ENCODE measurements at places on chromosomes 12 and 14.
A peak's percentile ranks its signal among the peaks of the same experiment; 100 is the strongest.

- DNase-seq: peak; percentile 59
Observed at GRCh38 chr14:66015071-66015780, 470.9 kb upstream of the CCDC196 start.

DNA sequence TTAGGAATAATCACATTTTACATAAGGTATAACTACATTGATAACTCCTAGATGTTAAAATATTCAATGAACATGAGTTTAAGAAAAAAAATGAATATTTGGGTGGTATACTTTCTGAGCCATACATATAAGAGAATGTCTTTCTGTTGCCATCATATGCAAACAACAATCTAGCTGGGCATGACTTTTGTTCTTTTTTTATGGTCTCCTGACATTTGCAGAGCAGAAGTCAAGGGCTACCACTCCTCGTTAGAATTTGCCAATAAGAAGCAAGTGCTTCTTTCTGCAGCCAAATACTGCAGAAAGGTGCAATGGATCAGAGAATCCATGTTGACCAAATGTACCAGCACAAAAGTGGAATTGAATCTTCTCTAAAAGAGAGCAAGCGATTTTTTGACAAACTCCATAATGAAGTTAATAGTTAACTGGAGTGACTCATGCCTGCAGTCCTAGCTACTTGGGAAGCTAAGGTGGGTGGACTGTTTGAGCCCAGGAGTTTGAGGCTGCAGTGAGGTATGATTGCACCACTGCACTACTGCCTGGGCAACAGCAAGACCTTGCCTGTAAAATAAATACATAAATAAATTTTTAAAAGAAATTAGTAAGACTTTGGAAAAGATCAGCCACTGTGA is 25.5 kb upstream of the CCDC91 start:
- DNase-seq: no peak

GRCh38 chr12:41045509-41045908 is 142.6 kb upstream of the PDZRN4 start:
- no peak for DNase-seq

DNA sequence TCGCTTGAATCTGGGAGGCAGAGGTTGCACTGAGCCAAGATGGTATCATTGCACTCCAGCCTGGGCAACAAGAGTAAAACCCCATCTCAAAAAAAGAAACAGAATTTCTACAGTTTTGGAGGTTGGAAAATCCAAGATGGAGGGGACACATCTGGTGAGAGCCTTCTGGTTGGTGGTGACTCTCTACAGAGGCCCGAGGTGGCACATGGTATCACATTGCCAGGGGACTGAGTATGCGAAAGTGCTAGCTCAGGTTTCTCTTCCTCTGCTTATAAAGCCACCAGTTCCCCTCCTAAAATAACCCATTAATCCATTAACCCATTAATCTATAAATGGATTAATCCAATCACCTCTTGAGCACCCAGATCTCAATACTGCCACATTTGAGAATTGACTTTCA is 70.8 kb upstream of the DACT1 start:
- DNase-seq: no peak

GRCh38 chr12:121295116-121295745 is 1.3 kb downstream of the CAMKK2 start:
- no peak for DNase-seq

DNA sequence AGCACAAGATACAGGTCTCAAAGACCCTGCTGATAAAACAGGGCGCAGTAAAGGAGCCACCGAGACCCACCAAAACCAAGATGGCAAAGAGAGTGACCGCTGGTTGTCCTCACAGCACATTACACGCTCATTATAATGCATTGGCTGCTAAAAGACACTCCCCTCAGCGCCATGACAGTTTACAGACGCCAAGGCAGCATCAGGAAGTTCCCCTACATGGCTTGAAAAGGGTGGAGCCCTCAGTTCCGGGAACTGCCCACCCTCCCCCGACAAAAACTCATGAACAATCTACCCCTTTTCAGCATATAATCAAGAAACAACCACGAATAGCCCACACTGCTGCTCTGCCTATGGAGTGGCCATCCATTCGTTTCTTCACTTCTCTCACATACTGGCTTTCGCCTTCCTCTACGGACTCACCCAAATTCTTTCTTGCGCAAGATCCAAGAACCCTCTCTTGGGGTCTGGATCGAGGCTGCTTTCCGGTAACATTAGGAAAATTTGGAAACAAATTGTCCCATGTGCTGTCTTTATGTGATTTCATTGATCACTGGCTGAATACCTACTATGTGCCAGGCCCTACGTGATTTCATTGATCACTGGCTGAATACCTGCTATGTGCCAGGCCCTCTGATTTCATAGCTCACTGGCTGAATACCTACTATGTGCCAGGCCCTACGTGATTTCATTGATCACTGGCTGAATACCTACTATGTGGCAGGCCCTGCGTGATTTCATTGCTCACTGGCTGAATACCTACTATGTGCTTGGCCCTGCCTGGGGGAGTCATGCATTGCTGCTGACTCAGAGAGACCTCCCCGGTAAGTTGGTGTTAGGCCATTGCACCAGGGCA is 126.4 kb downstream of the PIWIL1 start:
- DNase-seq: no peak

DNA sequence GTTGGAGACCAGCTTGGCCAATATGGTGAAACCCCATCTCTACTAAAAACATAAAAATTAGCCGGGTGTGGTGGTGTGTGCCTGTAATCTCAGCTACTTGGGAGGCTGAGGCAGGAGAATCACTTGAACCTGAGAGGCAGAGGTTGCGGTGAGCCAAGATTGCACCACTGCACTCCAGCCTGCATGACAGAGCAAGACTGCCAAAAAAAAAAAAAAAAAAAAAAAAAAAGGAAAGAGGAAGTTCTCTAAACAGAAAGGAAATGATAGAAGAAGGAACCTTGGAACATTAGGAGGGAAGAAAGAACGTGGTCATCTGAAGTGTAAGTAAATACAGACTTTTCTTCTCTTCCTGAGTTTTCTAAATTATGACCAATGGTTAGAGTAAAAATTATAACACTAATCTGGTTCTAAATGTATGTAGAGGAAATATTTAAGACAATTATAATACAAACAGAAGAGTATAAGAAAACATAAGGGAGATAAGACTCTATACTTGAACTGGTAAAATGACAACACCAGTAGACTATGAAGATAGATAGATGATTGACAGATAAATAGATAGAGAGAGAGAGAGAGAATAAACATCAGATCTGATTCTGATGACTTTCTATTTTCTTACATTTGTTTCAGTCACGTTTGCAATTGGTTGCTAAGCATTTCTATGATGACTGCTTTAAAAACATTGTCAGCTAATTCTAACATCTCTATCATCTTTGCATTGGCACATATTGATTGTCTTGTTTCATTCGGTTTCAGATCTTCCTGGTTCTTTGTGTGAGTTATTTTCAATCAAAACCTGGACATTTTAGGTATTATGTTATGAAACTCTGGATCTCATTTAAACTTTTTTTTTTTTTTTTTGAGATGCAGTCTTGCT is 12.9 kb upstream of the CORO1C start:
- no peak for DNase-seq

GRCh38 chr12:119727600-119728443 is 59.9 kb downstream of the PRKAB1 start:
- no peak for DNase-seq

DNA sequence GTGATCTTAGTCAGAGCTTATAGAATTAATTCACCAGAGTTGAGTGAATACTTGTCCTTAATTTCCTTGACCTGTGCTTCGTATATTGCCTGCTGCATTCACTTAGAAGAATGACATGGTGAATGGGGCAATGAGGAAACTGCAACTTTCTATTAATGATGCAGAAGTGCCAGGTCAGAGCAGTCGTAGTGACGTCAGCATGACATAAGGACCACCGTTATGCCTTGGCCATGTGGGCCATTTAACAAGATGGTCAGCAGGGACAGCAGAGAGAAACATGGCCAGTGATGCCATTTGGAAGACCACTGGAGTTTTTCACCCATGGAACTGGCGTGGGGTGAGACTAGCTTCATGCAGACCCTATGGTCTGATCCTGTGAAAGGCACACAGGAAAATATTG is 1469.4 kb upstream of the TMEM132C start:
- DNase-seq: no peak

DNA sequence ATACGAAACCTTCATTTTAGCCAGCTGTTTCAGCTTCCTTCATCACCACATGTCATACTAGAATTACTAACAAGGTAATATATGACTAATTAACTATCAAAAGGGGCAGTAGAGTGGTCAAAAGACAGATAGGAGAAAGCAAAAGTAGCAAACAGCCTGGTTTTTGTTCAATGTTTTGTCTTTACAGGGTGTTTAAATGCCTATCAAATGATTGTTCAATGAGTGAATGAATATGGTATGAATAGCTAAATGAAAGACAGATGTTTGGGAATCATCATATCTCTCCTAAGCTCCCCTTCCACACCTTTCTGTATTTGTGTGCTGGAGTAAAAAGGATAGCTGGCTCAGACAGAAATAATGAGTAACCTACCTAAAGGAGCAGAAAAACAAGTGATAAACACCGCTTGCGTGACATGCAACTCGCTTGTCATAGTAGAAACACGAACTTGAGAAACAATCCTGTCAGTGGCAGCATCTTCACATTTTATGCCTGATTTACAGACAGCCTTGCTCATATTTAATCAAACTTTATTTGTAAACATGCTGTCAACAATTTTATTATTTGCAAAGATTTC is 34.2 kb downstream of the ABCC9 start:
- DNase-seq: no peak

DNA sequence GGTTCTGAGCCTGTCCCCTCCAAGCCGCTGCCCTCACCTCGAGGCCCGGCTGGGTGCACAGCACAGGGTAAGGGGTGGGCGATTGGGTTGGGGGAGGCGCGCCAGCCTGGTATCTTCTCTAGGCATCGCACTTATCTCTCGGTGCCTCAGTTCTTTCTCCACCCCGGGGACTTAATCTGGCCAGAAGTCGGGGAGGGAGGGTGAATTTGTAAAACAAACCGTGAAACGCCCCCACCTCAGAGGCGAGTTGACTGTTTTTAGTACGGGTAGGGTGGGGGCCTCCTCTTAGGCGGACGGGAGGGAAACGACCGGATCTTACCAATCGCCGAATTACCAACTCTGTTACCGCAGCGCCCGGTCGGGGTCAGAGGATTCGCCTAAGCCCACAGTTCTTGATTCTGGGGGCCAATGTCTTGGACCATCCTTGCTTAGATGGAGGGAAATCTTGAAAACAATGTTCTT is 1.4 kb upstream of the TBX3 start:
- DNase-seq: no peak

DNA sequence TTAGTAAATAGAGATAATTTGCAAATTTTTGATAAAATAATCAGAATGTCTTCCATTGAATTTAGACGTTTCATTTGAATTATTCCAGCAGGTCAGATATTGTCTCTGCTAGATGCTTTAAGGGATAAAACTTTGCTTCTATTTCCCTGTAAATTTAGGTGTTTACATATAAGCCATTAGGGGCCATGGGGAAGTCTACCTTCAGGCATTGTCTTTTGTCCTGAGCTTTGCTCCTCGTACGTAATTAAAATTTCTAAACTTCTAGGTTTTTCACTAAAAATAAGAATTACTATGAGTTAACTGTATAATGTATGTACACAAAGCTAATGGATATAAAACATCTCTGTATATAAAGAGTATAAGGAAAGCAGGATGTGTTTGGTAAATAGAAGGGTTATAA is 24.1 kb upstream of the CD69 start:
- no peak for DNase-seq

DNA sequence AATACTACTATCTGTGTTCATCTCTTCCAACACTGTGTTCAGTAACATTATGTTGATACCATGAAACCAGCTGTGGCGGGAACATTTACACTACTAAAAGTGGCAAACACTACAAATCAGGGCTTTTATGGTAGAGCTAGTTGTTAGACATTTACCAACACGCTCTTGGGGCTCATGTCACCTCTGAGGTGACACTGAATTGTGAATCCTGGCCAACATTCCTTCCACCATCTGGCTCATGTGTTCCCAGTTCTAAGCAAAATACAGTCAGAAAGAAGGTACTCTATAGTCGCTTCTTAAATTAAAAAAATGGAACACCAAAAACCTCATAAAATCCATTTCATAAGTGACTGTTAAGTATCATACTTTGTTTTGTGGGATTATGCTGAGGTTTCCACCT is 436.6 kb downstream of the FUT8 start:
- no peak for DNase-seq

DNA sequence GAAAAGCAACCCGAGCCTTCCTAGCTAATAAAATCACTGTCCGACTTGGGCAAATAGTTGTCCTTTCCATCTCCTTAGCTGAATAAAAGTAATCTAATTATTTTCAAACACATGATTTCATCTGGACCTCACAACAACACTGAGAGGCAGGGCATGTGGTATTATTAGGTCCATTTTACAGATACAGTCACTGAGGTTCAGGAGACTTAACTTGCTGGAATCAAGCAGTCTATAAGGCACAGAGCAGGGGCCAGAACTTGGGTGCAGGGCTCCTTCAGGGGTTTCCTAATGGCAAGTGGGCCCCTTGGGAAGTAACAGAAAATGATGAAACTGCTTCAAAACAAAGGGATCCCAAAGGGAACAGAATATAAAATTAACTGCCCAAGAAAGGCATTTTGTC is 15.5 kb downstream of the PLXNC1 start:
- DNase-seq: no peak

DNA sequence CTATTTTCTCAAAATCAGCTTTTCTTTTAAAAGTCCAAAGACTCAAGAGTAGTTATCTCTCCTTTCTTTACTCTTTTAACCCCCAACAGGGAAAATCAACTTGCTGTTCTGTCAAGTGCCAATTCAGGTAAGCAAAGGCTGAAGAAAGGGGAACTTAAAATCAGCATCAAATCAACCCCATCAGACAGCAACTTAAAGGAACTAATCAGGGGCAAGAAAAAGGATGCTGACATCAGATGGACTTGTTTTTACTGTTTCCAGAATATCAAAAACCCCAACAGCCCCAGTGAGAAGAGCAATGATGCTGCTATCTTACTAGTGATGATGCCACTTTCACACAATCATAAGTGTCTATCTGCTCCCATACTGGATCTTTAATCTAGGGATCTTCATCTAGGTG is 3.4 kb downstream of the BAZ2A start:
- no peak for DNase-seq

GRCh38 chr12:122593910-122594309 is 66.9 kb downstream of the KNTC1 start:
- no peak for DNase-seq

DNA sequence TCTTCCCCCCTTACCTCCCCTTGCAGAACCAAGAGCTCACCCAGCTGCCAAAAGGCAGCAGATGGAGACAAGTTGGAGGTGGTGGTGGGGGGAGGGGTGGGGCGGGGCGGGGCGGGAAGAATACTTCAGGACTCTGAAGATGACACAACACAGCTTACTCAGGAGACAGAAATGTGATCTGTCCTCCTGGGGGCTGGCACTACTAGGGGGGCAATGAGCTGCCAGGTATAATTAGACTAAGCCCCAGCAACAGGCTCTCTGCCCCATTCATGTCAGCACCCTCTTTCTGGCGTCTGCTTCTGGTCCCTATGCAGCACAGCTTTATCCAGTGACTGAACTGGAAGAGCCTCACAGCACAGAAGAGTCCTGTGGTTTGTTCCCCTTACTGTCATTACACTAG is 407.0 kb downstream of the MED13L start:
- DNase-seq: no peak

Data from renal cortex interstitium (tissue), 15 donors.